T-helper 2 cell (primary cell): ENCODE measurements at places on chromosomes 4 and X.

- no peak for DNase-seq
Observed at GRCh38 chrX:39688576-39689375, 409.0 kb downstream of the BCOR start.

DNA sequence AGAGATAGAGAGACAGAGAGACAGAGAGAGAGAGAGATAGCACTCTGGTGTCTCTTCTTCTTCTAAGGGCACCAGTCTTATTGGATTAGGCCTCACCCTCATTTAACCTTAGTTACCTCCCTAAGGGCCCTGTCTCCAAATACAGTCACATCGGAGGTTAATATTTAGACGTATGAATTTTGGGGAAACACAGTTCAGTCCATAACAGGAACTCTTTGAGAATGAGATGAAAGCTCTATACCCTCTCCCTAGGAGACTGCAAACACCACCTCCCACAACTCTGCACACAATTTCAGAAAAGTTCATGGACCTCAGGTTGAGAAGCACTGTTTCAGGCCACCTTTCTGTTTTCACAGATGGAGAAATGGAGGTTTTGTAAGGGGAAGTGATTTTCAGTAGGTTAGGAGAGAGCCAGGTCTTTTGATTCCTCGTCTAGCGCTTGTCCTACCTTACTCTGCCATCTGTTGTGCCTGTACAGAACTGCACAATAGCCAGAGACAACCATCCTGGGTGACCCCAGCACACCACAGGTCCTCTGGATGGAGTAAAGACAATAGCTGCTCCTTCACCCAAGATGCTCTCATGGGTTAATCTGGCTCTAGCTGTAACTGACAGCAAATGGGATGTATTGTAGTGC is 16.9 kb upstream of the LOC101059915 start:
- no peak for DNase-seq

GRCh38 chr4:19406789-19407188 is 844.9 kb upstream of the SLIT2 start:
- DNase-seq: no peak

GRCh38 chr4:168822481-168822880 is 187.6 kb downstream of the CBR4 start:
- DNase-seq: no peak

GRCh38 chr4:133484287-133484686 is 335.2 kb downstream of the PCDH10 start:
- DNase-seq: no peak

- no peak for DNase-seq
Observed at GRCh38 chrX:25059273-25059672, 43.5 kb upstream of the ARX start.

DNA sequence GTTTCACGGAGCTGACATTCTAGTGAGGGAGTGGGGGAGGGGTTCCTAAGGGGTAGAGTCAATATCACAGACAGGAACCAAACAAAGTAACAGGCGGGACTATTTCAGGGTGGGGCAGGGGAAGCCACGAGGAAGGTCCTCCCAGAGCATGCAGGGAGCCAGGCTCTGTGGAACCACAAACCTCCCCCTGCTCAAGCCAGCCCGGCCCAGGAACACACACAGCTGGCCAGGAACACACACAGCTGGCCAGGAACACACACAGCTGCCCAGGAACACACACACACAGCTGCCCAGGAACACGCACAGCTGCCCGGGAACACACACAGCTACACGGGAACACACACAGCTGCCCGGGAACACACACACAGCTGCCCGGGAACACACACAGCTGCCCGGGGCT is 24.8 kb downstream of the EVC2 start:
- DNase-seq: no peak

- DNase-seq: no peak
Observed at GRCh38 chr4:123288309-123289025, 108.1 kb upstream of the SPRY1 start.

DNA sequence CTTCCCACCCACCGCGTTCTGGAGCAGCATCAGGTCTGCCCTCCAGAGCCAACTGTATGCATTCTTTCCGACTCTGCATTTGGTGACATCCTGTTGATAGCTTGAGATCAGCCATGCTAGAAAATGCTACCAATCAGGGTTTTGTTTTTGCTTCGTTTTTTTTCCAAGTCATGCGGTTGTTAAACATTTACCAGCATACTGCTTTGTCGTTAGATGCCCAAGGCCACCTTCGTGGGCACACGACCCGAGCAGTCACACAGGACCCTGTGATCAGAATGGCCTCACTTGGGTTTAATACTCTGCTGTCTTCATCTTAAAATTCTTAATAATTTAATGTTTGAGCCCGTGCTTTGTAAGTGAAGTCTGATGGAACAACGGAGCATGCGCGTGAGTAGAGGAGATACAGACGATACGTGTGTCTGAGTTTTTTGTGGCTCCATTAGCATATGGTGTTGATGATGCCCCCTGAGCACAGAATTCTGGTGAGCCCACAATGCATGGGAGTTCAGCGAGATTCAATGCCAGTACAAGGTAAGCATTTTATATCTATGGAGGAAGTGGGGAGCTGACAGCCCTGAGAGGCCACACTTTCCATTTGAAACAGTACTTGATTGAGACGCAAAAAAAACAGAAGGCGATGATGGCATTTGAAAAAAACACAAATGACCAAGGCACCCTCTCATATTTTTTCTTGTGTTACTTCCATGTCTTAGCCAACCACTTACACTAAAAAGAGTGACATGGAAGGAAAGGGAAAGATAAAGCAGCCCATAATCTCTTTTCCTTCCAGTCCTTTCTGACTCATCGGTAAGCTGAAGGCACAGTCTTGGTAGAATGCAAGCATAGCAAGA is 323.6 kb downstream of the BCOR start:
- DNase-seq: peak; percentile 22

DNA sequence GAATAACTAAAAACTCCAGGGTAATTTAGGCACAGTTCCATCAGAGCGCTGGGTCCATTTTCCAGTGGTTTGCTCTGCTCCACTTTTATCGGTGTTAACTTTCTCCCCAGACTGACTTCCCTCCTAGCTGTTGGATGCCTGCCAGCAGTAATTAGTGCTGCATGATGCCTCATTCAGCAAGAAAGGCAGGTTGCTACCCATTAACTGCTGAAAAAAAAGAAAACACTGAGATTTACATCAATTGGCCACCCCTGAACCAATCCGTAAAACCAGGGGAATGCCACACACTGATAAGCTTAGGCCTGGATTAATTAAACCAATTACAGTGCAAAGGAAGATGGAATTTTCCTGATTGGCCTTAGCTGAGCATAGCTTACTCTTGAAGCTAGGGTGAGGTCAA is 182.4 kb upstream of the CXXC4 start:
- DNase-seq: no peak
